Neural crest cell (in vitro differentiated cells): ENCODE measurements at places on chromosomes 1 and 21. TPM values are rescaled to one million over a fixed set of nuclear protein-coding genes. Genes with fewer than 3 reads are reported as not detected.

DNA sequence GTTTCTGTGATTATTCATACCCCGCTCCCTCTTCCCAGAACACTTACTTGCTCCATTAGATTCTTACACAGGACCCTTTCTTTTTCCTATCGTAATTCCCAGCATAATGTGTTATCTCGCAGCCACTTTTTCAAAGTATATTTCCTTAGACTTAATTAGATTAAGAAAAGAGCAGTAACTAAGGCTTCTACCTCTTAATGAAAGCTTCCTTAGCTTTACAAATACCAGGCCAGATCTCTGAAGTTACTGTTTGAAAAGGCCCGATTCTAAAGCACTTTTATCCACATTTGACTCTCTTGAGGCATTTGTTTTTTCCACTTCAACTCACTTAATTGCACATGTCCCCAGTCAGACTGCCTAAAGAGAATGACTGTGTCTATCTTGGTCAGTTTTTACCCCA, 1264.3 kb upstream of the ADGRL2 start:
- no peak for DNase-seq

GRCh38 chr1:66777831-66778230, 23.2 kb downstream of the INSL5 start:
- no peak for DNase-seq

GRCh38 chr21:29583424-29583924, 284.8 kb downstream of the BACH1 start:
- DNase-seq: no peak

SMCP gene
- not detected in 2 replicates for total RNA-seq

- no peak for DNase-seq
Measured at GRCh38 chr21:42040411-42041180, 30.4 kb upstream of the ZBTB21 start.

DNA sequence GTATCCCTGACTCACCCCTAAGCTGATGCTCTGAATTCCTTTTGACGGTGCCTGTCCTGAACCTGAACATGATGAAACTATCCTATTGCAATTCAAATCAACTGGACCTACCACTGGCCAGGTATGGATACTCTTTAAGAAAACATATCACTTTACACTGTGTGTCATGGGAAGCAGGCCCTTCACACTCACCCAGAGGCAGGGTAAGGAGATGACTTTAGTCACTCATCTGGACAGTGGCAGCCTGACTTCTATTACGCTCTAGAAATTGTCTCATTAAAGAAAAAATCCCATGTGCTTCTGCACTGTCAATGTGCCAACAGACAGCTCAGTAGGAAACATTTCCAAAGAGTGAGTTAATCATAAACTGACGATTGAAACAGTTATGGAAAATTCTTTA, 94.3 kb downstream of the VAV3 start:
- DNase-seq: no peak

DNA sequence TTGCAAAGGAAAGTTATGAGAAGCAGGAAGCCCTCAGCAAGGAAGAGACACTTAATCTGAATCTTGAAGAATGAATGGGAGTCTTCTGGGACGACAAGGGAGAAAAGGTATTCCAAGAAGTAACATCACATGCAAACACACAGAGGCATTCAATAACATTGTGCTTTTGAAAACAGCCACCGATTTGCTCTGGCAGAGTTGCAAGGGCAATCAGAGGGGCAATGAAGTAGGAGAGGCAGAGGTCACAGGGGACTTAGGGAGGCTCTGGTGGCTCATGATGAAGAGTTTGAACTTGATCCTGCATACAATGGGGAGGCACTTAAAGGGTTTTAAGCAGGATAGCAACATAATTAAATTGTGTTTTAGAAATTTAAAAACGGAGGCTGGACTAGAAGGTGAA, 107.7 kb downstream of the DDX20 start:
- DNase-seq: no peak

DNA sequence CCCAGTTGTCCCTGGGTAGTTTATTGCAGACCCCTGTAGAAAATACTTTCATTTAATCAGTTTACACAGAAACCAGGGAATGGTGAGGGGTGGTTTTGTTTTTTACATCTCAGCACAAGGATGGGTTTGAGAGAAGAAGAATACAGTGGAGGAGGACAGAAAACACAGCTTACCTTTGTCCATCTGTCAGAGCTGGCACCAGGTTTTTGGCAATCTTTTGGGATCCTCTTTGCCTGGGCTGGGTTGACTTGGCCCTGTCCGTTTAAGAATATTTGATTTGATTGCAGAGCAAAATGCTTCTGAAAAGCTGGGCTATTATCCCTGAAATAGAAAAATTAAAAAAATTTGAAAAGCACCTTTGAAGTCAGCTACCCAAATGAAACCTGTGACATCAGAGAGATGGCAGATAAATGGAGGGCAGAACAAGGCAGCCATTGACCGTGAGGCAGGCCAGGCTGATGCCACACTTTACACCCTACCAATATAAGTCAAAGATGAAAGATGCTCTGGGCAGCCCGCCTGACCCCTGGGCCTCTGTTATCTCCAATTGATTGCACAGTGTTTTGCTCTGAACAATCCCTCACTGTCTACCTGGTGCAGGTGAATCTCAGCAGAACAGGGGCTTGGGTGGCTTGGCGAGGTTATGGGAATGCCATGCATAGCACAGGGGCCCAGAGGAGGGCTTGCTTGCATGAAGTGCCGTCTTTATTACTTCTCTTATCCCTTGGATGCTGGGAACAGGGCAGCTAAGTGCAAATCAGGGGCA, 218.8 kb downstream of the LMX1A start:
- DNase-seq: no peak

DNA sequence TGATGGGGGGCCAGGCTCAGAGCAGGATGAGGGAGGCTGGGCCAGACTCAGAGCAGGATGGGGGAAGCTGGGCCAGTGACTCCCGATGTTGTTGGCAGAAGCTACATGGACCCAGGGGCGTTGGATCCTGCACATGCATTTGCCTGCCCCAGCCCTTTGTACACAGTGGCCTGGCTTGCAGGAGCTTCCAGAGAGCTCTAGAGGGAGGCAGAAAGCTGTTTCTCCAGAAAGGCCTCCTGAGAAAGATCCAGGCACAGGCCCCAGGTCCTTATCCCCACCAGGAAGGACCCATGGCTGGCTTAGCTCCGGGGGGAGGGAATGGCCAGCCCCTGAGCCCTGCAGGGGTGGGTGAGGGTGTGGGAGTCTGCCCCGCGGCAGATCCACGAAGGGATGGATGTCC, 106.6 kb upstream of the ACTRT2 start:
- no peak for DNase-seq

DNA sequence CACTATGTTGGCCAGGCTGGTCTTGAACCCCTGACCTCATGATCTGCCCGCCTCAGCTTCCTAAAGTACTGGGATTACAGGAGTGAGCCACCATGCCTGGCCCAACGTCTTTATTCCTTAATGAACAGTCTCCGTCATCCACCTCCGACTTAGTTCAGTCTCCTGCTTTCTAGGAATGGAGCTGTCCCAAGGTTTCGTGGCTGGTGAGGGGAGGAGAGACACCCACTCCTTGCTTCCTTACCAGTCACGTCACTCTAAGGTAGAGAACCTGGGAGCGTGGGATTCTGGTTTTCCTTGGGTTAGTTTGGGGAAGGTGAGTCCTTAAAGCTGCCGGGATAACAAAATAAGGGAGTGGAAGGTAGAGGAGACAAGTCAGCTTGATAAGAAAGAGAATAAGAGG, 55.0 kb upstream of the ATP2B4 start:
- no peak for DNase-seq

DNA sequence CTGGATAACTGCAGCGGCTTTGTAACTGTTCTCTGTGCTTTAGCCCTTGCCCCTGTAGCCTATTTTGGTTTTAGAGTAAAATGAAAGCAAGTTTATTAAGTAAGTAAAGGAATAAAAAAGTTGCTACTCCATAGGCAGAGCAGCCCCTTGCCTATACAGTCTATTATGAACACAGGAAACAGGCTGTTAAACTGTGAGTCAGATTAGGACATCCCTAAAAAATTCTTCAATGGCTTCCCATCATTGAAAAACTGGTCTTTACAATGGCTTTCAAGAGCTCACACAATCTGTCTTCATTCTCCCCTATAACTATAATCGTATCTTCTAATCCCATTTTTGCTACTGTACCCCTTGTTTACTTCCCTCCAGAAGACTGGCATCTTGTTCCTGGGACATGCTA, 43.0 kb downstream of the ATG4C start:
- no peak for DNase-seq

DNA sequence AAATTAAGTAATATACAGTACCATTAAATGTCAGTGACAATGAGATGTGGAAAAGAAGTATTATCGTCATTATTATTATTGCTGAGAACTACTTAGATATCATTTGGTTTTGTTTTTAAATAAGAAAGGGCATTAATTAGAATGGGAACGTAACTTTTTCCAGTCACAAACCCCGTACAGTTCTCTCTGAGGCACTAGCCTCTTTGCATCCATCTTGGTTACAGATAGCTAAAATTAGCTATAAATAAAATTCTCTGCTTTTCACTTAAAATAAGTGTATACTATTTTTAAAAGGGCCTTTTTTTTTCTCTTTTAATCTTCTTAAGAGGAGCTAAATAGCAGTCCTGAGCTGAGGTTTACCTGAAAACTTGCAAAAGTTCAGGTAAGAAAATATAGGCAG, 7.6 kb downstream of the PTGS2 start:
- DNase-seq: no peak
